Posterior vena cava (tissue), 2 donors: ENCODE measurements at places on chromosomes 11 and 22.

DNA sequence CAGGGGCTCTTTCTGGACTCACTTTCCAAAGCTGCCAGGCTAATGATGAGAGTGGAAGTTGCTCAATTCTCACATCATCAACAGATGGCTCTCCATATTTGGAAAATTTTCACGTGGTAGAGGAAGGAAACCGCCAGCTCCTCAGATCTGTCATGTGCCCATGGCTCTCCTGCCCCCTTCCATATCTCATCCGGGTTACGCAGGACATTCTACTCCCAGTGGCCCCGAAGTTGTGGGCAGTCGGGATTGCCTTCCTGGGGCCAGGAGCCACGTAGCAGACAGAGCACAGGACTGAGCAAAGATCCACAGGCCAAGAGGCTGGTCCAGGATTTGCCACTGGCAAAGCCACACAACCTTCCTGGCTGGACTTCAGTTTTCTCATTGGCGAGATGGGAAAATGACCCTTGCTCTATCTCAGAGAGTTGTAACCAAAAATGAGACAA, 38.8 kb downstream of the RPUSD4 start:
- DNase-seq = no peak

GRCh38 chr11:38968951-38969350, 2370.9 kb upstream of the RAG2 start:
- no peak for DNase-seq

DNA sequence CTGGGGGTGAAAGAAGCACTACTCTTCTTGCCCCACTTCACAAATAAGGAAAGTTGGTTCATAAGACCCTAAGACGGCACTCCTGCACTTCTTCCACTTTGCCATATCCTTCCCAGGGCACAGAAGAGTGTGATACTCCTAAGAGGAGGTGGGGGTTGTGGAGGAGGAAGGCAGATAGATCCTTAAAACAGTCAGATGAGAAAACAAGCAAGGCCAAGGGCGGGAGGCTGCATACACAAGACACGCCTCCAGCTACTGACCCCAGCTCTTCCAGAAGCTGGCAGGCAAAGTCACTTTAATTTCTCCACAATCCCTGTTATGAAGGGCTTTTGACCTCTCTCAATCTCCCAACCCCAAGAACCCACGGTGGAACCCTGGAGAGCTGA, 1.6 kb upstream of the CHRM4 start:
- no peak for DNase-seq

DNA sequence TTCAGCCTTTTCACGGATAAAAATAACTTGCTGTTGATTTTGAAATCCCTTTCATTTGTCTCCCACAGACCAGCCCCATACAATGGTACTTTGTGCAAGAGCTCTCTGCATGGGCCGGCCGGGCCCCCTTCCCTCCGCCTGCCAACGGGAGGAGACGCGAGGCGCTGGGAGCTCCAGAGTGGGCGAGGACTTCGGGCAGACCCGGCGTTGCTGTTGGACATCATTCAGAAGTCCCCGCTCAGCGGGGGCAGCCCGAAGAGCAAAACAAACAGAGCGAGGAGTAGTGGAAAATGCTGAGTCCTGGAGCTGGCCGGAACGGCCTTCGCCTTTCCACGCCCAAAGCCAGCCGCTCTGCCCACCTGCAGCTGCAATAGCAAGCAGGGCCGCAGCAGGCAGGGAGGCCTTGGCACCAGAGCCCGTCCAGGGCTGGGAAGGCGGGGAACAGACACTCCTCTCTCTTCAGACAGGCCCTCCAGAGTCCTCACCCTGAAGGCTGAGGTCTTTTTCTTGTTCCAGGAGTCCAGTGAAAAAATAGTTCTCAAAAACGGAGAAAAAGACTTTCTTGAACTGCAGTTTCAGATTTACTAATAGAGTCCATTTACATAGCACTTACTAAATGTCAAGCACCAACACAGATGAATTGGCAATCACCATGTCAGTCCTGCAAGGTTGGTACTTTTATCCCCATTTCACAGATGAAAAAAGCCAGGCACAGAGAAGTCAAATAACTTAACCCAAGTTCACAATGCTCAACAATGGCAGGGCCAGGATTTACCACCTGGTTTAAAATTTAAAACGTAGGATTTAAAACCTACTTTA, 135.5 kb downstream of the ETS1 start:
- DNase-seq = peak; percentile 87

DNA sequence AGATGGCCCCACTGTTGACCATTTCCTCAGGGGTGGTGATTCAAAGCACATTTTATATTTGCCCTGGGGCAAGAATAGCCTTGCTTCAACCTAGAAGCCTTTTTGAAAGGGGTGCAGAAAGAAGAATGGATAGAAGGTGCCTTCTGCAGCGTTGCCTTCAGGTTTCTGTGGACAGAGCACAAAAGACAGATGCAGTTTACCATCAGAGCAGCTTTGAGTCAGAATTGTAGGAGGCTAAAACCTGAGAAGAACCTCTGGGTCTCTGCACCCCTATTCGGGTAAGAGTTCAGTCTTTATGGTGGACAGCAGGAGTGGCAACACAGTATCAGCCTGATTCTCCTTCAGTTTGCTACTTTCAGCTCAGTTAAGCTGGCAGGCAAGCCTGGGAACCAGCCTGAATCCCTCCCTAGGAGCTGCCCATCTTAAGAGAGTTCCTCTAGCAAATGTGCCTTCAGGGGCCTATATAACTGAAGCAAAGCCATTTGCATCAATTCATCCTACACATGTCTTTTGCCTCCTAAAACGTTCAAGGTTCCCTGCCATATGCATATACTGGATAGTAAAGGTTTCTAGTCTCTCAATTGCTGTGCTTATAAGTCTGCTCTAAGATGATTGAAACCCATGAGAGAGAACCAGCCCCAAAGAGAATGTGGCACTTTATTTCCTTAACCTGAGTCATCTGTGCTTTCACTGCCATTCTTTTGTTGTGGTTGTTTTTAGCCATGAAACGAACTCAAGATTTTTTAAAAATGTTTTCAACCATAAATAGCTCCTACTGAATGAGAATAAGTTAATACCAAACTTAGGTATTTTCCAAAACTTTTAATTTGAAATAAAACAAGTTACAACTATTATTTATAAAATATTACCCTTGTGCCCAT, 123.0 kb downstream of the TRIM44 start:
- DNase-seq = no peak
